Activated CD4-positive, alpha-beta T cell treated with anti-CD3 and anti-CD28 coated beads, Interleukin-2, amount 10 ng/mL, durations not matched to agents 7 days and 5 days (primary cell): ENCODE measurements at places on chromosomes 11 and 22. TPM values are rescaled to one million over a fixed set of nuclear protein-coding genes. Genes with fewer than 3 reads are reported as not detected.

DNA sequence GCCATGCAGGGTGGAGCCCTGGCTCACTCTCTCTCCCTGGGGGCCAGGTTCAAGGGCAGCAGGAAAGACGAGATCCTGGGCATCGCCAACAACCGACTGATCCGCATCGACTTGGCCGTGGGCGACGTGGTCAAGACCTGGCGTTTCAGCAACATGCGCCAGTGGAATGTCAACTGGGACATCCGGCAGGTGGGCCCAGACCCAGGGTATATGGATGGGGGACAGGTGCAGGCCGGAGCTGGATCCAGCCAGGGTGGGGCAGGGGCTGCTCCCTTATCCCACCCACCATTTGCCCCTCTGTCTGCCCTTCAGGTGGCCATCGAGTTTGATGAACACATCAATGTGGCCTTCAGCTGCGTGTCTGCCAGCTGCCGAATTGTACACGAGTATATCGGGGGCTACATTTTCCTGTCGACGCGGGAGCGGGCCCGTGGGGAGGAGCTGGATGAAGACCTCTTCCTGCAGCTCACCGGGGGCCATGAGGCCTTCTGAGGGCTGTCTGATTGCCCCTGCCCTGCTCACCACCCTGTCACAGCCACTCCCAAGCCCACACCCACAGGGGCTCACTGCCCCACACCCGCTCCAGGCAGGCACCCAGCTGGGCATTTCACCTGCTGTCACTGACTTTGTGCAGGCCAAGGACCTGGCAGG lies 2.9 kb downstream of the TRPT1 start:
- no peak for DNase-seq

DNA sequence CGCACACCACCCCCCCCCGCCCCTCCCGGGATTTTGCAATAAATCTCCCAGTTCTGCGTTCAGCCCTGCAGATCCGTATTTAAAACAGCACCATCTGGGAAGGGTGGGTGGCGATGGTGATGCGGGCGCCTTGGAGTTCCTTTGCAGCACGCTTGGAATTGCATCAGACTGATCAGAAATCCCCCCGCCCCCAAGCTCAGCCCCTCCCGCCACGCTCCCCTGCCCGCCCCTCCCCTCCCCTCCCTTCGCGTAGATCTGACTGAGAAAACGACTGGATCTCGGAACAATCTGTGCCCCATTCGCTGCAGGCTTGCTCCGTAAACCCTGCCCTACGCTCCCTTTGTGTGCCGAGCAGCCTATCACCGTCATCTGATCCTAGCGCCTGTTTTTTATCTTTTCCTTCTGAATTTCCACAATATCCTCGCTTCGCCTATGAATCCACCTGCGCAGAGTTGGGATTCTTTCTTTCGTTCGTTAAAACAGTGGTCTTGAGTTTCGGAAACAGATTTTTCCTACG lies 18.1 kb upstream of the BDNF start:
- no peak for DNase-seq

- DNase-seq: peak; percentile 30
These were observed at the start of gene ZDHHC8 for GRCh38 chr22:20131597-20131858. Gene ZDHHC8, plus strand, starts transcription at chr22:20131804. Its CDS starts 144 bp downstream, at chr22:20131948.

DNA sequence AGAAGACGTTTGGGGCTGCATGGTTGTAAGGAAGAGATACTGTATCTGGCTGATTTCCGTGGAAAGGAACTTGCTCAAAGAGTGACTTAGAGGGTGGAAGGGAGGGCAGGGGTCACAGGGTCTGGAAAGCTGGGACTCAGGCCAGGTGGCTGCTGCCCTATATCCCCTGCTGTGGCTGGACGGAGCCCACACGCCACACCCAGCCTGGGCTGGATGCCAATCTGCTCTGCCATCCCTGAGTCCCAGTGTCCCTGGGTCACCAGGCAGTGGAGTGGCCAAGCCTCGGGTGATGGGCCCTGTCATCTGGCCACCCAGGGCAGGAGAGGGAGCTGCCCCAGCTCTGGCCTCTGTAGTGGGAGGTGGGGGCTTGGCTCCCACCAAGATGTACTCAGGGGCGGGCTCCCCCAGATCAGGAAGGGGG lies 26.5 kb upstream of the KRTAP5-7 start:
- DNase-seq: no peak

DNA sequence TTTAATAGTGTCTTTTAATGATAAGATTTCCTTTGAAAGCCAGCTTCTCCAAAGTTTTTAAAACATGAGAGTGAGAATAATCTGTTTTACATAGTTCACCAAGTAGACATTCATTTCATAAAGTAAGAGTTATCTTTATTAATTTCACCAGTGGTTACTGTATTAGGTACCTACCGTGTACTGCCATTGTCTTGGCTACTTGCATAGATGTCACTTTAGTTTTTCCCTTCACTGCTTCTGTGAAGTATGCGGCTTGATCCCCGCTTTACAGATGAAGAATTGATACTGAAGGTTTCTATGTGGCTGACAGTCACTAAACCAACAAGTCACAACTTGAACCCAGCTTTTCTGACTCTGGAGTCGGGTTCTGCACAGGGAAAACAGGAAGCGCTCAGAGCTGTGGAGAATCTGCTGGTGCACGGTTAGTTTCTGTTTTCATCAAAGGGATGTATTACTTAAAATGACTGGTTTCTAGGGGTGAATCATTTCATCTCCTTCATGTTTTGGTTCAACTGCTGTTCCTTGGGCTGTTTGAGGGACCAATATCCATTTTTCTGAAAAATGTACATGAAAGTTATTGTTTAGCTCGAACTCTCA lies 39.3 kb upstream of the MYO18B start:
- DNase-seq: peak; percentile 60

Gene NRIP3
- 0.75 TPM for total RNA-seq

Gene MMP8
- total RNA-seq: not detected
